ACHN (cell line): ENCODE measurements at places on chromosomes 7 and 10.

GRCh38 chr7:143487566-143487965 is 9.9 kb downstream of the TAS2R41 start:
- DNase-seq, result no peak

GRCh38 chr10:131399981-131400380 is 88.5 kb upstream of the TCERG1L start:
- no peak for DNase-seq

DNA sequence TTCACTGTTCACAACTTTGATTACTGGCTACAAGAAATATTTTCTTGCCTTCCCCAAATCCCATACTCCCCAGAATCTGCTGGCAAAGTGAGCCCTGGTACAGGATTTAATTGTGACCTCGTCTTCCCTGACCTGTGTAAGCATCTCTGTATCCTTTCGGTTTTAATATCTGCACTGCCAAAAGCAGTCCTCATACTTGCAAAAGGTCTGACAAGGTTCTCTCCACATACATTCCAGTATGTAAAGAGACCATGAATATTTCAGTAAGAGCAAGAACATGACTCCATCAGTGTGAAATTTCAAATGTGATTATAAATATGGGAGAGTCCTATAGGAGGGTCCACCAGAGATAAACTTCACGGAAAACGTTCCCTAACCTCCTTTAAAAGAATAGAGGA is 134.0 kb upstream of the TCF7L2 start:
- no peak for DNase-seq

GRCh38 chr10:29804025-29804852 is 169.5 kb upstream of the SVIL start:
- DNase-seq, result peak; percentile 89
